ENCODE measurements at places on chromosomes 6 and 20.

DNA sequence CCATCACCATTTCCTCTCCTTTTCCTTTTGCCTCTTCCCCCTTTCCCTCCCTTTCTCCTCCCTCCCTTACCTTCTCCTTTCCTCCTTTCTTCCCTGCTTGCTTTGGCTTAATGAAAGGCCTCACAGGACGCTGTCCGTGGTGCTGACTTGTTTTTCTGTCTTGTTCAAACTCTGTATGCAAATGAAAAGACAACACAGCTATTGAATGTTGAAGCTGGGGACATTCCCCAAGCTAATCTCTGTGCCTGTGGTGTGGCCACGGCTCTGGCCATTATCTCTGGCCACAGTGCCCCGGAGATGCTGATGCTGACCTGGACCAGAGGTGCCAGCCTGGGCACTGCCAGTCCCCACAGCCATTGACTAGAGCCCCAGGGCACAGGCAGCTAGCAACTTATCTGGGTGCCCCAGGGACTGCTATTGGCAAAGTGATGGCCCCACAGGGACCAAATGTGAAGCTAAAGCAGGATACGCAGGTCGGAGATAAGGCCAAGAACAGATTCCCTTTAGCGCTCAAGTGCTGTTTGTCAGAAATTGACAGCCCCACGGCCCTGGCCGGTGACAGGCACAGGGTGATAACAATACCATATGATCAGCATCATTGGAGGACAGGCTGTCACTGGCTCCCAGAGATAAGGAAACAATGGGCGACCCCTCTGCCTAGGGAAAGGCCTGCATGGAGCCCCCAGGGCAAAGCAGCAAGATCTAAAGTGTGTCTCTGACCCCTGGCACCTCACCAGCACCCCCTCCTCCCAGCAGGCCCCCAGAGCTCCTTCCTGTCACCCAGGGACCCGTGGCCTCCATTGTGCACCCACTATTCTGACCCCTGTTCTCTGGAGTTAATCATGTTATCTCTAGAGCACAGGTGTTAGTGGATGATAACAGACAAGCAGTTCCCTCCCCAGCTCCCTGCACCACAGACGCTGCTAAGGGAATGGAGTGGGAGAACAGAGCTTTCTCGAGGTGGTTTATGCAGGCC is 31.6 kb upstream of the SLC32A1 start:
- peak; percentile 88 for DNase-seq

- peak; percentile 84 for DNase-seq
Measured at GRCh38 chr6:30067460-30068139, 602 bp downstream of the PPP1R11 start.

DNA sequence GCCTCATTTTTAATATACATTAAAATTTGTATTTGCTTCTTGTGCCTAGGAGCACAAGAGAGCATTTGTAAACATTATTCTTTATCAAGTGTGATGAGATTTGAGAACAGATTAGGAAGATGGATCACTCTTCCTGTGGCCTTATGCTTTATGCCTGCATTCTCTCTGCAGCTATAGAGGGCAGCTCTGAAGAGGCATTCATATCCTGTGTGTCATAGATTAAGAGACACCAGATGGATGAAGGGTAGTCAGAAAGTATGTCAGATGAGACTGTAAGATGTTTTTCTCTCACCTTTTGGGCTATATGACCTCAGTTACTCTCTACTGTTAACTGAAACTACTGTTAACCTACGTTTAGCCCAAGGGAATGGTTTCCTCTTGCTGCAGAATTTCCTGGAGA is 61.4 kb downstream of the DNAH8 start:
- DNase-seq: no peak

DNA sequence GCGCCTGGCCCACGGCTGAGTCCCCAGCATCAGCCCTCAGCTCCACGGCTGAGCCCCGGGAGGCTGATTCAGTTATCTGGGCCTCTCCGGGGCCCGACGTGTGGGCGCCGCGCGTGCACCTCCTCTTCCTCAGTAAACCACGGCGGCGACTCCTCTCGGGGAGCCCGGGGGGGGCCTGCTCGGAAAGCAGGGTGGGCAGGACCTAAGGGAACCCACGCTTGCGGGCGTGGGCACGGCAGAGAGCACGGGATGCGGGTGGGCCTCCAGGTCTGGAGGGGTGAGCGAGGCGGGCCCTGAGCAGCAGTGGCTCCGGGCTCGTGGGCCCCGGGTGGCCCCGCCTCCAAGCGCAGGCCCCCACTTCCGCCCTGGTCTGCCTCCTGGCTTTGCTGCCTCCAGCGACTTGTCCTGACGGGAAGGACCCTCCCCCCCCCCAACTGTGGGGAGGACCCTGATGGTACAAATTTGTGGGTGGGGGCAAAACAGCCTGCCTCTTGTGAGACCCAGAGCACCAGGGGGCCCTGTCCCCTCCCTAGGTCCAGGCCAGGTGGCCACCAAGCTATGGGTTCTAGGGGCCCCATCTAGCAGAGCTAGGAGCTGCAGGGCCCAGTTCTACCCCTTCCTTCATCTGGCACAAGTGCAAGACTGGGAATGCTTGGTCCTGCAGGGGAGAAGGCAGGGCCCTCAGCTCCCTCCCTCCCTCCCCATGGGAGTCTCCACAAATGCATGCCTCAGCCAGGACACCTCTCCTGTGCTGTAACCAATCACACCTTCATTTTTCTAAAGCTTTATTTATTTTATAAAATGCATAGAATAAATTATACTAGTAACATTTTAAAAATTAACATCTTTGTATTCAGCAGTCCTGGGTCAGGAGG is 16.9 kb downstream of the UCKL1 start:
- DNase-seq: no peak

DNA sequence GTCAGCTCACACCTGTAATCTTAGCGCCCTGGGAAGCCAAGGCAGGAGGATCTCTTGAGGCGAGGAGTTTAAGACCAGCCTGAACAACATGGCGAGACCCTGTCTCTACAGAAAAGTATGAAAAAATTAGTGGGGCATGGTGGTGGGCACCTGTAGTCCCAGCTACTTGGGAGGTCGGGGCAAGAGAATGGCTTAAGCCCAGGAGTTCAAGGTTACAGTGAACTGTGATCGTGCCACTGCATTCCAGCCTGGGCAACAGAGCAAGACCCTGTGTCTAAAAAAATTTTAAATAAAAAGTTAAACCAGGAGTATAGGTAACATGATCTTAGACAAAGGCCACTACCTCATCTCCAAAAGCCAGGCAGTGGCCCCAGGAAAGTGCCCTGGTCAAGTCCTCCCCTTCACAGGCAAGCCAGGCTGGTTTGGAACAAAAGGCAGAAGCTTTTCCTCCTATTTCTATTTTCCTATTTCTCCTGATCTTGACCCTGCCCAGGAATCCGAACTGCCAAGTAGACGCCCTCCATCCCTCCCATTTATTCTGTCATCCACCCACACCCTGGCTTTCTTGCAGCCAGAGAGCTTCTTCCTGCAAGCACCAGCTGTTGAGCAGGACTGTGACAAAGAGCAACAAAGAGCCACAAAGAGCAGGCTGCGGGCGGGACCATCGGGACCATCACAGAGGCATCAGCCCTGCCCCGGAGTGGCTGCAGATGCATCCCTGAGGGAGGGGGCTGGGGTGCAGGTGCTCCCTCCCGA is 149.9 kb upstream of the AFDN start:
- DNase-seq: no peak

Data from BE2C (cell line).